Spinal cord (tissue), 10 donors: ENCODE measurements at places on chromosomes 2 and 18.

GRCh38 chr2:152466041-152466440 is 131.1 kb downstream of the FMNL2 start:
- DNase-seq = no peak

DNA sequence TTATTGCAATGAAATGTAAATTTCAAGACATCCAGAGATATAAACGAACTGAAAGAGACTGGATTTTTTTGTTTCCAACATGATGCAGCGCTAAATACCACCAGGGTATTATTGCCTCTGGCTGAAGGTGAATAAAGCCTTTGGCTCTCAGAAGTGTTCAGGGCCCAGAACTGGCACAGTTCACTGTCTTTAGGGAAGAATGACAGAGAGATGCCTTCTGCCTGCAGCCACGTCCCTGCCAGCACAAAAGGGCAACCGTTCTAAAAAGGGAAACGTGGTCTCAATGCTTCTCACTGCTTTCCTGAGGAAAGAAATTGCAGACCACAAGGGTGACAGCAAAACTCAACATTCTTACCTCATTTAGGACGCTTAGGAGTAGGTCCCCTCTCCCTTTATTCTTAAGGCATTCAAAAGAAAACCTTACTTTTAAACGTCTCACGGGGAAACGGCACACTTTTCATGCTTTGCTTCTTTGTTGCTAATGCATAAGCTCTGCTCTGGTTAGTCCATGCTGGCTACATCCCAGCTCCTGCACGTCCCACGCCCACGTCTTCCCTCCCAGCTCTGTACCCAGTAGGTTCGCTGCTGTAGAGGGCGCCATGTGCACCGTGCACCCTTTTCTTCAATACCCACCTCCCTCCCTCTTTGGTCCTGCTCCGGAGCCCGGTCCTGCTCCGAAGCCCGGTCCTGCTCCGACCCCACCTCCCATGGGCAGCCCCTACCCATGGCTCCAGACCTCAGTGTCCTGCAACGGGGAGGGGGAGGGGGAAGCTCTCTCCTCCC is 171.0 kb downstream of the HRH4 start:
- no peak for DNase-seq

GRCh38 chr2:9236045-9236344 is 29.4 kb downstream of the ASAP2 start:
- no peak for DNase-seq

DNA sequence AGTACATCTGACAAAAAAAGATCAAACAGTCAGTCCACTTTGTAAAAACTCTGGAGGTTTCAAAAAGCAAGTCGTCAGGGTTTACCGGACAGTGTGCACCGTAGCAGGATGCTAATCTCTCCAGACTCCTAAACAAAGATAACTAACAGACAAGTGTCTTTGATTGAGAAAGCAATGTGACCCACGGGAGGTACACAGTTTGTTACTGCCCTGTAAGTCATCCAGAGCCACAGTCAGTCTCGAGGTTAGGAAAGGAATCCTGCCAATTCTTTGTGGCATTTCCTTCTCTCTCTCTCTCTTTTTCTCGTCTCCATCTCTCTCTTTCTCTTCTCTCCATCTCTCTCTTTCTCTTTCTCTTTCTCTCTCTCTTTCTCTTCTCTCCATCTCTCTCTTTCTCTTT is 42.8 kb downstream of the LRRTM4 start:
- DNase-seq = no peak

DNA sequence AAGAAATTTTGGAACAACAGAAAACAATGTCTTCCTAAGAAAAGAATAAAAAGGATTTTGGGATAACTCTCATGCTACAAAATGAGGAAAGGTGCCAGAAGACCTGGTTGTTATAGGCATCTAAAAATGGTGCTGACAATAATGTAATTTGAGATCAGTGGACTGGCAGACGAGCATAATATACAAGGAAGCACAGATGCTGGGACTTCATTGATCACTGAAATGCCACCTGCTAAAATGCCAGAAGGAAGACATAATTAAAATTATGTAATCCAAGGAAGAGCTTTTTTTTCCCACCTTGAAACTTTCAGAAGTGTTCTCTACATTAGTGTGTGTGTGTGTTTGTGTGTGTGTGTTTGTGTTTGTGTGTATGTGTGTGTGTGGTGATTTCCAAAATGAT is 535.9 kb downstream of the XIRP2 start:
- no peak for DNase-seq

DNA sequence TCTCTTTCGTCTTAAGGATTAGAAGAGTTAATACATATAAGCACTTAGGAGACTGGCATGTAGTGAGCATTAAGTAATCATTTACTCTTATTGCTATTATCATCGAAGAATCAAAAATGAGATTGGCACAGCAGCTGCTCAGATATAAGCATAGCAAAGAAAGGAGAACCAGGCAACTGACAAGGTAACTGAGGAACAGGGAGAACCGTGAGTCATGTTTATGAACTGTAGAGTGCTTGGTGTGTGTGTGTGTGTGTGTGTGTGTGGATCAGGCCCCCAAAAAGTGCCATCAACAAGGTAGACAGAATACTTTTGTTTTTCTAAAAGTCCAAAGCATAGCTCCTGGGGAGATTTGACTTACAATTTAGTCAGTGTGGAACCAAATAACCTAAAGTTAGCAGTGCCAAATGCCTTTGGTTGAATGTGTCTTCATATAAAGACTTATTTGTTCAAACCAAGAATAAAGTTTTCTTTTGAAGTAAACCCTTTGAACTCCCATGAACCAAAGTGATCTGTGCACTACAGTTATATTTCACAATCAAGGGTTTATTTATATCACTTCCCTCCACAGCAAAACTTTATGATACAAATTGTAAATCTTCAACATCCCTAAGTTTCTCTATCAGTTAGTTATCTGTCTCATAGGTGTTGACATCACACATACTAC is 660.6 kb downstream of the NYAP2 start:
- DNase-seq = no peak
